ENCODE measurements at places on chromosomes 4 and X.

DNA sequence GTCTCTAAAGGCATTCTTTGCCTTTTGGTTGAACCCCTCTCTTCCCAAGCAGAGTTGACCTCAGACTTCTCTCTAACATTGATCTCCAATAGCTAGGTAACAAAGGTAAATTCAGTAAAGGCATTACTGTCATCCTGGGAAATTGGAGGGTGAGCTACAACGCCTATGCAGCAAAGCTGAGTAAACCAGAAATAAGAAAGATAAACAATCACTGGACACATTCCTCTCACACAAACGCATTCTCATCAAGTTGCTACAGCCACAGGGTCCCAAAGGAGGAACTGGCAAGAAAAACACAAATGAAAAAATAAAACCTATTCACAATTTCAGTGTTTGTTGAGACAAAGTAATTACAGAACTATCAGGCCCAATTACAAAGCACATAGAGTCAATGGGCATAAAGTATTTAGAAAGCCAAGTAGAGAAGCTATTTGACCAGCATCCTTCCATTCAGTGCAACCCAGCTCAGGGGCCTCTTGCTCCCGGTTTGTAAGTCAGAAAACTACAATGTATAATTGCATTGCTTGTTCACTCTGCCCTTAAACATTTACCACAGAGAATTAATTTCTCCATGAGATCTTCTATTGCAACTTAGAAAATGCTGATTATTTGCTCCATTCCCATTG is 967.7 kb downstream of the PCDH7 start:
- DNase-seq = no peak

DNA sequence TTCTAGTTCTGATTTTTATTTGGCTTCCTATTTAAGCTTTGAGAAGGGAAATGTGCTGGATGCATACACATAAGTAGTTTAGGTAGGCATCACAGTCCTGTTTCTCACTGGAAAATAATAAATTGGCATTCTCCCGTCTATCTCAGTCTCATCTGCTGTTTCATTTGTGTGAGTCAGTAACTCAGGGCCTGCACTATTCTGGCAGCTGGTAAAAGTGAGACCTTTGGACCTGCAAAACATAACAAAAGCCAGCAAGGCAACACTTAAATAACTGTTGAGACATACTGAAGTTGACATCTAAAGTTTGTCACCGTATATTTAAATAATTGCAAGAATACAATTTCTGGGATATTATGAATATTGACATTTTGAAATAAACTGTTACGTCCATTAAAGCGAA is 8.6 kb upstream of the UBQLN2 start:
- DNase-seq = no peak

GRCh38 chr4:153090181-153090580 is 114.1 kb upstream of the TRIM2 start:
- no peak for DNase-seq

GRCh38 chr4:833156-833555 is 7.2 kb upstream of the CPLX1 start:
- no peak for DNase-seq
